Activated T-helper 1 cell treated with anti-CD3 and anti-CD28 coated beads, Interleukin-2, amount 50 U/mL, for 16 hours (primary cell): ENCODE measurements at places on chromosomes 7 and 10.

GRCh38 chr7:116929021-116929420 is 24.3 kb upstream of the ST7 start:
- no peak for DNase-seq

- no peak for DNase-seq
These were observed 24.7 kb upstream of the AMZ1 start for GRCh38 chr7:2663121-2663886.

GRCh38 chr10:28291881-28292297 is 11.0 kb downstream of the MPP7 start:
- no peak for DNase-seq

GRCh38 chr7:100247152-100247757 is 27.5 kb downstream of the PVRIG start:
- no peak for DNase-seq

DNA sequence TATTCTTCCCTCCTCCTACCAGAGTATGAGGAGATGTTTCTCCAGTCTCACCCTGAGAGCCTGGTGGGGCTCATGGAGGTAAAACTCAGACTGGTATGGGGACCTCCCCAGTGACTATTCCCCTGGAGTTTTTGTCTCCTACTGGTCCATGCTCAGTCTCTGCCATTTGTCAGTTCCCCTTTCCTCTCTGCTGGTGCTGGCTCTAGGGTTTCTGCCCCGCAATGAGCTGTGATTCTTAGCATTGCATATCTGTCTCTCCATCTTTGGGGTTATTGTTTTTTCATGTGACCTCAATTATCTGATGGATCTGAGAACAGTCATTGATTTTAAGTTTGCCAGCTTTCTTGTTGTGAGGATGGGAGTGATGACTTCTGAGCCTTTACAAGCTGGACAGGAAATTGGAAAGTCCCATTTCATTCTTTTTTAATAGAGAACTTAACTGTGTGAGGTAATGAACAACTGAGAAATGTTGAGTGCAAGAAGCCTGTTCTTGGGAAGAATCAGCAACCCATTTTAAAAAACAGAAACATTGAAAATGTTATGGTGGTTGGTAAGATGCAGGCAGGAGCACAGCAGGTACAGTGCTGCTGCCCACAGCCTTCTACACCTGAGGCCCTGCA is 26.9 kb downstream of the NACAD start:
- no peak for DNase-seq

DNA sequence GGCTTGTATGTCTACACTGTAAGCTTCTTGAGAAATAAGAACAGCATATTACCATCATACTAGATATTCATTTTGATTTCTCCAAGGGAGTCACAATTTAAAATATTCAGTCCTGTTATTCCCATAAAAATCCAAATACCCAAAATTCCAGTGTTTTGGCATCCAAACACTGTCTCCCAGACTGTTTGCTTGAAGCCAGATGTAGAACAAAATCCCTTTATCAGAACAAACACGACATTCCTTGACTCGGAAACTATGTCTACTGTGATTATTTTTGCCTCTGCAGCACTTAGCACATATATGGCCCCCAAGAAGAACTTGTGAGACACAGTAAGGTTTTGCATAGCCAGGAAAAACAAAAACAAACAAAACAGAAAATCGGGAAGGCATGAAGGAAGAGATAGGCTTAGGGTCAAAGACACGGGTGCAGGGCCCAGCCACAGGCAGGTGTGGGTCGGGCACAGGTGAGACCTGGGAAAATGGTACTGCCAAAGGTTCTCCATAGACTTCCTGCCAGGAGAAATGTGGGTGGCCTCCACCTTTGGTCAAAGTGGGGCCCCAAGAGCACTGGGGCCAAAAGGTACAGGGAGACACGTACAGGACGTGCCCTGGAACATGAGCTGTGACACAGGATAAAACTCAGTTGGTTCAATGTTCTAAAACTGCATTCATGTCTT is 36.5 kb downstream of the CPXM2 start:
- DNase-seq: no peak

DNA sequence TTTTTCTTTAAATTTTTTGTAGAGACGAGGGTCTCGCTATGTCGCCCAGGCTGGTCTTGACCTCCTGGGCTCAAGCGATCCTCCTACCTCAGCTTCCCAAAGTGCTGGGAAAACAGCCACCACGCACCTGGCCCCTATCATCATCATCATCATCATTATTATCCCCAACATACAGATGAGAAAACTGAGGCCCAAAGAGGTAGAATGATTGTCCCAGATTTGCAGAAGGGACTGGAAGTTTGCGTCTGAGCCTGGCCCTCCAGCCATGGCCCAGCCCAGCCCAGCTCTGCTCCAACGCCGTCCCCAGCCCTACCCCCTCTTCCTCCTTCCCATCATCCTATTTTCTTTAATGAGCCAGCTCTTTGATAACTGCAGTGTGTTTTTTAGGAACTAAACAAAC is 34.9 kb downstream of the TMEM130 start:
- no peak for DNase-seq

DNA sequence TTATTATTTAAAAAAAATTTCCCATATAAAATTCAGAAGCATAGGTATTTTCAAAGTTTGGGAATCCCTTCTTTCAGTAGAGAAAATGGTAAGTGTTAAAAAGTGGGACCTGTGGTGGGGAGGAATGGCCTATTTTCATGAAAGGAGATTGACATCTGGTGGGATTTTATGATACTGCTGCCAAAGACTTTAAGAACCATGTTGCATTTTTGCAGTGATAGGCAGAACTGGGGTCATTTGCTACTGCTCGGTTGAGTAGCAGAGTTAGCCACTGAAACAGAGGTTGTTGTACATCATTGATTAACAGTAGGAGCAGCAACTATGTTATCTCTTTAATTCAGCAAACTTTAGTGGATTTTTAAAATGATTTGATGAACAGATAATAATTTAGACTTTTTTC is 4.4 kb downstream of the BICC1 start:
- no peak for DNase-seq
